Kidney (tissue), 22 donors: ENCODE measurements at places on chromosomes 7 and 10. TPM values are rescaled to one million over a fixed set of nuclear protein-coding genes. Genes with fewer than 3 reads are reported as not detected.

STK32C gene
- total RNA-seq, result 14.4 TPM

PRF1 gene
- total RNA-seq, result 8.8 TPM

IPMK gene
- 5.0 TPM for total RNA-seq

CFAP70 gene
- total RNA-seq, result 6.0 TPM

TRIM56 gene
- 54.5 TPM for total RNA-seq
